ENCODE measurements at places on chromosomes 4 and X. TPM values are rescaled to one million over a fixed set of nuclear protein-coding genes. Genes with fewer than 3 reads are reported as not detected.

Gene CFP
- total RNA-seq = 4.4 TPM

DNA sequence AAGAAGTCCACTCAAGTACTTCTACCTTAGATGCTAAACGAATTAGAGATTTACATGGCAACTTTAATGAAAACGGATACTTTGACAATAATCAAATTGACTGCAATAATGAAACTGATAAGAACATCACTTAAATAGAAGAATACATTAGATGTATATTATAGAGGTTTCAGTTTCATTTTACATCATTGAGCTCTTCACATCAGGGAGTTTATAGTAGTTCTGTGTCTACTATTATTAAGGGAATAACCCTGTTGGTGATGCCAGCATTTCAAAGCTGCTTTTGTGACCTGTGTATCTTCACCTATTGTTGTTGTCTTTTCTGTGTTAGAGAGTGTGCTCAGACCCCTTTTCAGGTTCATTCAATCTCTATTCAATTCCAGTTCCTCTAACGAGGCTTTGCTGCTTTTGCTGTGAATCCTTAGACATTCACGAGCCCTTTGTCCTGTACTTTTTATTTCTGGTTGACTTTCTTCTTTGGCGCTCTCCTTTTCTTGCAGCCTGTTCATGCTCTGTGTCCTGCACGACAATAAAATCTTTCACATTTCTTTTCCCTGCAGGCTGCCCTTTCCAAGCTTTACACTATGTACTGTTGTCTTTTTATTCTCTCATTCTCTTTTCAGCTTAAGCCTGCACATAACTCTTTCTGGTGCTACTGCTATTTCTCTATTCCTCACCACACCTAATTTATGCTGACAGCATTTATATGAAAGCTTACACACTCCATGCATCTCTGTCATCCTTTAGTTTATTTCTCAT is 232.1 kb downstream of the CPE start:
- H3K36me3 ChIP-seq = no peaks in the 10 kb centered on the region
- no peak for DNase-seq
- H3K27me3 ChIP-seq = no peaks in the 10 kb centered on the region
- H3K27ac ChIP-seq = no peak overlapping the region

DNA sequence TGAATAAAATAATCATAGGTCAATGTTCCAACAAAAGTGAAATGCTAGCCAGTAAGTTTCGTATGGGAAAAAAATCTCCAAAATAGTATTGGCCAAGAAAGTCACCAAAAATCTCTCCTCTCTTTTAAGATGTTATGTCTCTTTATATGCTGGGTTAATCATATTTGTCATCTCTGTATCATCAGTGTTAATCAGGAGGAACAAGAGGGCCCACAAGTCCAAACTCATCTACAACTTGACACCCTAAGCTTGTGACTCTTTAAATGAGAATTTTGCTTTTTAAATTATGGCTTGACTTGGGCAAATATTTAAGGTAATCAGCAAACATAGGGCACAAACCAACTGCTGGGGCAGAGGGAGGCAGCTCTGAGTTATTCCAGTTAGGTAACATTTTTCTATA is 75.5 kb downstream of the AMMECR1 start:
- no peak overlapping the region for H3K27ac ChIP-seq
- peaks cover 18% of the 10 kb centered on the region for H3K36me3 ChIP-seq
- H3K4me3 ChIP-seq = no peak overlapping the region
- peaks cover 54% of the 10 kb centered on the region for H3K4me1 ChIP-seq
- no peak for DNase-seq
- H3K27me3 ChIP-seq = no peaks in the 10 kb centered on the region

- peaks cover 16% of the 10 kb centered on the region for H3K27me3 ChIP-seq
- peaks cover 9% of the 10 kb centered on the region for H3K4me1 ChIP-seq
- no peak for DNase-seq
- H3K27ac ChIP-seq = no peak overlapping the region
- no peak overlapping the region for H3K4me3 ChIP-seq
These were observed 3.9 kb upstream of the MFAP3L start for GRCh38 chr4:170030121-170030520.

DNA sequence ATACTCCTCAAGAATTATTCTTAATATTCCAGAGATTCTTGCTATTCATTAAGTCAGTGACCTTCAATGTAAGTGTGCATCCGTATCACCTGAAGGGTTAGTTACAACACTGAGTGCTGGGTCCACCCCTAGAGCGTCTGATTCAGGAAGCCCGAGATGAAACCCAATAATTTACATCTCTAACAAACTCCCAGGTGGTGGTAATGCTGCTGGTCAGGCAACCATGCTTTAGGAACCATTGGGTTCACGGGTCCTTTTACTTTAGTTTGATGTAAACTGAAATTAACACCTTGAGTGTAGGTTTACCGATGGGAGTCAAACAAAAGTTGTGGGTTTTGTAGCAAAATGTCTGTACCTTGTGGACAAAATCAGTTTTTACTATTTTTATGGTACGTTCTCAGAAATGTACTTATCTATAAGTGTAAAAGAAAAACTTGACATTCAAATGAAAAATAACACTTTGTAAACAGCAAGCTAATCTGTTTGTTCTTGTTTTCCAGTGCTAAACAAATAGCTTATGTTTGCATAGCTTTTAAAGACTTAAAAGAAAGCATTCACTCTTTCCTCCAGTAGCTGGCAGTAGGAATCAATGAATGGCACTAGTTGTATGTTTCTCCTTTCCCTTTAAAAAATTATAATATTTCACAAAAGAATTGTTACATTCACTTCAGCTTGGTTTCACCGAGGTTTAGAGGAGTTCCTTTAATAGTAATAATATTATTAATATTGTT is 32.7 kb downstream of the ACE2 start:
- DNase-seq = no peak
- H3K27me3 ChIP-seq = peaks cover 1% of the 10 kb centered on the region
- no peak overlapping the region for H3K27ac ChIP-seq
- no peak overlapping the region for H3K4me3 ChIP-seq
- H3K4me1 ChIP-seq = no peaks in the 10 kb centered on the region

Gene PAGE2B
- total RNA-seq = 0.70 TPM

DNA sequence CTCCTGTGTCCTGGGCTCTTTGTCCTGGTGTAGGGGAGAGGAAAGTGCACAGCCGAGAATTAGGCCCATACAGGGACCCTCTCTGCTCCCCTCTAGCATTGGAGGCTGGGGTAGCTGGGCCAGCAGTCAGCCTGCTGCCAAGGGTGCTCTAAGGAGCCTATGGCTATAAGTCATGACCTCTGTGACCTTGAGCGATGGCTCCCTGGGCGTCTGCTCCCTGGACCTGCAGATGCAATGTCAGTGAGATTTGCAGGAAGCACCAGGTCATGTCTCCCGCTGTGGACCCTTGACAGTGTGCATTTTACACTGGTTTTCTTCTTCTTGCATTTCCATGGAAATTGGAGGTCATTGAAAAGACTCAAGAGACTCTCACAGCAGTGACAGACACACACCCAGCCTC is 234.1 kb upstream of the PSAPL1 start:
- no peaks in the 10 kb centered on the region for H3K4me1 ChIP-seq
- no peak overlapping the region for H3K27ac ChIP-seq
- H3K27me3 ChIP-seq = no peaks in the 10 kb centered on the region
- no peak for DNase-seq

- no peak for DNase-seq
- H3K27ac ChIP-seq = no peak overlapping the region
- no peaks in the 10 kb centered on the region for H3K27me3 ChIP-seq
These were observed 6.0 kb downstream of the GRSF1 start for GRCh38 chr4:70833675-70834074.

GRCh38 chrX:106874075-106874474 is 29.1 kb downstream of the RIPPLY1 start:
- no peaks in the 10 kb centered on the region for H3K36me3 ChIP-seq
- H3K4me1 ChIP-seq = no peaks in the 10 kb centered on the region
- no peak overlapping the region for H3K4me3 ChIP-seq
- no peak overlapping the region for H3K27ac ChIP-seq
- no peaks in the 10 kb centered on the region for H3K27me3 ChIP-seq

GRCh38 chrX:79065696-79066095 is 78.8 kb upstream of the GPR174 start:
- DNase-seq = no peak
- no peaks in the 10 kb centered on the region for H3K27me3 ChIP-seq
- no peak overlapping the region for H3K27ac ChIP-seq
- H3K4me1 ChIP-seq = no peaks in the 10 kb centered on the region

DNA sequence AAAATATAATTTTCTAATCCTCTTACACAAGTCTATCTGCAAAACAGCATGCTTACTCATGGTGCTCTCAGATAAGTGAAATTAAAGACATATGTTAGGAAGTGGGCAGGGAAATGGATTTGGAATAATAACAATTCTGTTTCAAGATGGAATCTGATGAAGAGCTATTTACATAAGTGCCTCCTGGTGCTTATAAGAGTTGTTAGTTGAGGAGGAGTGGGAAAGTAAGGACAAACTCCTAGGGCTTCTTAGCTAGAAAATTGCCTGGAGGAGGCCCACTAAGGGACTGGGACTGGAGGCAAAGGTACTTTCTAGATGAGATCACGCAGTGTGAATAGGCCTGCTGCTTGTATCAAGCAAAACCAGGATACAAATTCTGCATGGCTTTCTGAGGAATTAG is 939.8 kb downstream of the GLUD2 start:
- H3K27ac ChIP-seq = no peak overlapping the region
- H3K4me1 ChIP-seq = no peaks in the 10 kb centered on the region
- no peaks in the 10 kb centered on the region for H3K27me3 ChIP-seq
- DNase-seq = no peak
- H3K4me3 ChIP-seq = no peak overlapping the region

GRCh38 chr4:16079046-16079445 is 4.8 kb downstream of the PROM1 start:
- no peak overlapping the region for H3K4me3 ChIP-seq
- peaks cover 54% of the 10 kb centered on the region for H3K27me3 ChIP-seq
- peak; percentile 21 for DNase-seq
- no peak overlapping the region for H3K27ac ChIP-seq
